GM12891 (cell line): ENCODE measurements at places on chromosomes 3 and 15.

GRCh38 chr15:84909029-84909428 is 24.6 kb downstream of the SLC28A1 start:
- DNase-seq: no peak

DNA sequence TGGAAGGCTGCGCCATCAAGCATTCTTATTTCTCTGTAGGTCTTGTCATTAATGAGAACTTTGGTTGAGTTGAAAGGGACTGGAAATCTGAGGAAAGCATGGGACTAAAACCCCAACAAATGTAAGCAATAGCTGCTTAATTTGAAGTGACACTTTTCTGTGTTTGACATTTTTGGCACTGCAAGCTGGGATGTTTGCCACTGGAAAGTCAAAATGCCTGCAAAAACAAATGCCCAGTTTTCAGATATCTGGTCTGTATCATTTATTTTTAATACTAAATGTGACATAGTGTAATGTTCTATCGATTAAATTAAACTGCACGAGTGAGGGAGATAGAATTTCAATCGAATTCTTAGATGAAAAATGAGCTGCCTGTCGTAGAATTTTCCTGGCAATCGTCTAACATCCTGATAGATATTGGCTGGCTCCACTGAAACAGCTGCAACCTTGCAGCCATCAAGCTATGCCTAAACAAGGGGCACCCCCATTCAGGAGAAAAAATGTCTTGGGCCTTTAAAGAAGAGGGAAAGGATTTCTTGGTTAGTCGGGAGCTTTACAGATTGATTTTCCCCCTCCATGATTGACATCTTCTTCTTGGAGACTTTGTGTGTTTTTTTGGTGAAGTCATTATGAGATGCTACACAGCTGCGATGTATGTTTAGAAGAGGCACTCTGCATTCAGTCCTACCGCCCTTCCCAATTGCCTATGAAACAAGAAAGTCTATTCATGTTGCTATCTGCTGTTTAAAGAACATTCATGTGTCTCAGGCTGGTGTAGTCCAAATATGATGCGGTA is 316.7 kb upstream of the TBL1XR1 start:
- DNase-seq: no peak

DNA sequence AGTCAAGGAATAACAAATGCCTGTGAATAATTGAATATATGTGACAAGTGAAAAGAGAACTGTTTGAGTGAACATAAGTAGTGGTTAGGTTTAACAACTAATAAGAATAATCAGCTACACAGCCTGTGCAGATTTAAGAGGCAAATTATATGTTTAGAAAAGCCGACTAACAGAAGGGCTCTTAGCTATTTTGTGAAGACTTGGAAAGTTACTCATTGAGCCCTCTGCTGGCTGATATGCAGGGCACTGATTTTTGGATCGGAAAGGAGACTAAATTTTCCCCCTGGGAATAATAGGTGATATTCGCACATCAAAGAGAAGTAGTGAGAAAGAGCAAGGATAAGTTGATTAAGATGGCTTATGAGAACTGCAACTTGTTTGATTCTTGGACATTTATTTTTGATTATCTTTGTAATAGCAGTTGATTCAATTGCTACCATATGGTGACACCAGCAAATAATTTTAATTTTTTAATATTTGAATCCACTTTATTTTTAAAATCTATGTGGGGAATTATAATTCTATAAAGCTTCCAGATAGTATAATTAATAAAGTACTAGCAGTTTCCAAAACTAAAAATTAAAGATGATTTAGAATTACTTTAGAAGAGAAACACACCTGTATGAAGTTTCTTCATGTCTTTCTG is 156.2 kb downstream of the NLGN1 start:
- DNase-seq: no peak

DNA sequence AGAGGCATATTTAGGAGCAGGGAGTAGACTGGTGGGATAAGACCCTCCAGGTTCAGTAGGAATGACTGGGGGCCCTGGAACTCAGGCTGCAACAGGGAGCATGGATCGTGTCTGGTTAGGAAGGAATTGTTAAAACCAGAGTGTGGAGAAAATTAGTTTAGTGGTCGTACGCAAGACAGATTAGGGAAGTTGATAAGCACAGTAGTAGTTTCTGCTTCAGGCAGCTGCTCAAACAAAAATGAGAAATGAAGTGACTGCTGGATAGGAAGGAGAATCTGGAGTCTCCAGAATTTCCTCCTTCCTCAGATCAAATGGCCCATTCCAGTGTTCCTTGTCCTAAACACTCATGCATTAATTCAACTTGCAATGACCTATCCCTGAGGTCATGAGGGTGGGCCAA is 11.2 kb downstream of the MYD88 start:
- no peak for DNase-seq

- DNase-seq: no peak
Observed at GRCh38 chr3:156174229-156174847, 54.0 kb downstream of the KCNAB1 start.

DNA sequence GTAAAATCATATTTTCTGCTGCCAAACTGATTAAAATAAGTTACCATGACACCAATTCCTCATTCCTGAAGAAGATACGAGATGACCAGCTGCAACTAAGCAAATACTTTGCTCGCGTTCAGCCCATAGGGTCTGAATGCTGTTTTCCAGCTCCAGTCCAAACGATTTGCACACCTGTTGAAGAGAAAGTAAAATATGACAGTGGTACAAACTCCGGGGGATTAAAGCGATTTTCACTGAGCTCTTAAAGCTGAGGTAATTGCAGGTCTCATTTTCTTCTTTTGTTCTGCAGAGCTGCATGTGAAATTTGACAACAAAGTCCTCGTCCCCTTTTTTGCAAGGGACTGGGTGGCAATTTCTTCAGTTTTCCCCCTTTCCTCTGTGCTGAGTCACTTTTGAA is 118.4 kb downstream of the NR2F2 start:
- DNase-seq: no peak

DNA sequence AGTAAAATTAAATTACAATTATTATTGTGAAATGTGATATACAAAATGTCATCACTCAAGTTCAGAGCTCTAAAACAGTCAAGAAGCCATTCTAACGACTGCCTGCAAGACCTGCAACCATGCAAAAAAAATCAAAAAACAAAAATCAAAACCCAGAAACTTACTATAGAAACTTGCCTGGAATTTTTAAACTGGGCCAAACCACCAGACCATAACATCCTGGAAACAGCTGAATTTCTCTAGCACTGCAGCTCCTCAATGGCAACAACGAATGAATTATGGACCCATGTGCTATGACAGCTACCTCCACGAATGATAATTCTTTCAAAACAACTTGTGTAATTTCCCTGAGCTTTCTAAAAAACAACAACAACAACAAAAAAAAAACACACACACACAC is 130.0 kb upstream of the KCNMB2 start:
- no peak for DNase-seq

GRCh38 chr3:177441276-177441812 is 244.1 kb upstream of the TBL1XR1 start:
- no peak for DNase-seq
